Stimulated activated CD4-positive, alpha-beta T cell treated with anti-CD3 and anti-CD28 coated beads, TNF-alpha, amount 100 ng/mL, for 48 hours (primary cell): ENCODE measurements at places on chromosomes 6 and 20.

GRCh38 chr6:37565267-37566110, 65.8 kb upstream of the CCDC167 start:
- no peak for DNase-seq

DNA sequence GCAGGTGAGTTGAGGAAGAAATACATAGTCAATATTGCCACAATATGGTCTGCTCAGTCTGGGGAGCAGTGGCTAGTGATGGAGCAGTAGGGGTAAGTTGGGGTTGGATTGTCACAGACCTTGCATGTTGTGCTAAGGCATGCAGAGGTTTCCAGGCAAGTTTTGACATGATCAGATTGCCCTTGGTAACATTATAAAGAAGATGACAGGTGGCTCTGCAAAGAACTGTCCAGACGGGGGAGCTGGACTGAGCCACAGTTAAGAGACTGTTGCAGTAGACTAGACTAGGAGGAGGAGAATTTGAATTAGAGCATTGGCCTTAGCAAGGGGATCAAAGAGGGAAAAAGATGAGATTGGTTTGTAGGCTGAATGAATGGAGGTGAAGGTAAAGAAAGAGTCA, 23.4 kb downstream of the ATRN start:
- DNase-seq = no peak

GRCh38 chr6:90612313-90612680, 25.4 kb upstream of the MAP3K7 start:
- no peak for DNase-seq

GRCh38 chr6:81331526-81331925, 421.0 kb downstream of the TENT5A start:
- no peak for DNase-seq

GRCh38 chr20:14538433-14538832, 201.0 kb upstream of the FLRT3 start:
- no peak for DNase-seq

GRCh38 chr20:50192364-50193198, 2.0 kb downstream of the CEBPB start:
- peak; percentile 74 for DNase-seq
